ENCODE measurements at places on chromosomes 5 and 9.

- no peak for DNase-seq
Observed at GRCh38 chr5:14190194-14191164, 47.3 kb downstream of the TRIO start.

DNA sequence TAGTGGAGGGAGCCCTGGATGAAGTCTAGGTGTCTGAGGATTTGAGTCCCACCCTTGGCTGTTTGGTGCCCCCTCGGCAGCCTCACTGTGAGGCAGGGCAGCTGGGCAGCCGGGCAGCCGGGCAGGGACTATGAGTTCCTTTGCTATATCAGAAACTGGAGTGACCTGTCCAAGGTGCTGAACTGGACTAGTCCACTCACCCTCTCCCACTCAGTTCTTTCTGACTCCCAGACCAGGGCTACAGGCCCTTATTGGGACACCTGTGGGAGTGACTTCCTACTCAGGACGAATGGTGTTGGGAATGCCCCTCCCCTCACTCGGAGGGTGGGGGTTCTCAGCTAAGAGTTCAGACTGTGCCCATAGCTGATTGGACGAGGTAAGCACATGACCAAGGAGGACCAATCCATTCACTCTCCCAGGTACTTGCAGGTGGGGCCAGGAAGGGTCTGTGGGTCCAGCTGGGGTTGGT is 34.1 kb upstream of the RAPGEF1 start:
- no peak for DNase-seq

- DNase-seq, result no peak
Observed at GRCh38 chr9:121797081-121797480, 145.6 kb downstream of the DAB2IP start.

- no peak for DNase-seq
Observed at GRCh38 chr9:6302417-6302816, 25.8 kb upstream of the TPD52L3 start.

DNA sequence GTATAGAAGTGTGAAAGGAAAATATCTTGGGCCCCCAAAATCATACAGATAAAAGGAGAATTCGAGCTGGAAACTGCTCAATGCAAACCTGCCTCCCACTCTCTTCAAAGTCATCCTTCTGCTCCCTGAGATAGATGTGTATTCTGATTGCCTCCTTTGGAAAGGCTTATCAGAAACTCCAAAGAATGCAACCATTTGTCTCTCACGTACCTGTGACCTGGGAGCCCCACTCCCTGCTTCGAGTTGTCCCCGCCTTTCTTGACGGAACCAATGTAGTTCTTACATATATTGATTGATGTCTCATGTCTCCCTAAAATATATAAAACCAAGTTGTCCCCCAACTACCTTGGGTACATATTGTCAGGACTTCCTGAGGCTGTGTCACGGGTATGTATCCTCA is 163.8 kb downstream of the DIRAS2 start:
- DNase-seq, result no peak

GRCh38 chr9:94996641-94997040 is 270.1 kb downstream of the AOPEP start:
- DNase-seq, result no peak

GRCh38 chr5:86865256-86865785 is 247.6 kb downstream of the COX7C start:
- no peak for DNase-seq

DNA sequence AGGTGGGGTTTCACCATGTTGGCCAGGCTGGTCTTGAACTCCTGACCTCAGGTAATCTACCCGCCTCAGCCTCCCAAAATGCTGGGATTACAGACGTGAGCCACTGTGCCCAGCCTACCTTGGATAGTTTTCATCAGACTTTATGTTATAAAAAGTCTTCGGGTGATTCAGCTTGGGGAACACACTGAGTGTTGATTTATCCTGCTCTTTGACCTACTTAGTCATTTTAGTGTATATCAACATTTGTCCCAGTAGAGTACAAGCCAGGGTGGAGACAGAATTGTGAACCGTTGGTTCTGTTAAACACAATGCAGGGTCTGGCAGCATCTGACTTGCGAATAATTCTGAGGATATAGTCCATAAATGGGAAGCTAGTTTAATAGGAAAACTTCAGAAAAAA is 39.7 kb downstream of the NFX1 start:
- no peak for DNase-seq

GRCh38 chr5:97851036-97851435 is 668.0 kb upstream of the RIOK2 start:
- no peak for DNase-seq

DNA sequence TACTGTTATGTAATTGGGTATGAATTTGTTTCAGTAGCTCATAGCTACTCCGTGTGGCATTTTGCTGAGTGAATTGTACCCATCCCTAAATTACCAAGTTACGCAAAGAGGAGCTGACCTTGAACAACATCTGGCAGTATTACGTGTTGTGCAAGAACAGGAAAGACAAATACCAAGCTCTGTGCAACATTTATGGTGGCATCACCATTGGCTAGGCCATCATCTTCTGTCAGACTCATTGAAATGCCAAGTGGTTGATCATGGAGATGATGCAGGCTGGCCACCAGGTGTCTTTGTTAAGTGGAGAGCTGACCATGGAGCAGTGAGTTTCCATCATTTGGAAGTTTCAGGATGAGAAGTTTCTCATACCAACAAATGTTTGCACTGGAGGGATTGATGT is 15.0 kb downstream of the ZSWIM6 start:
- no peak for DNase-seq

DNA sequence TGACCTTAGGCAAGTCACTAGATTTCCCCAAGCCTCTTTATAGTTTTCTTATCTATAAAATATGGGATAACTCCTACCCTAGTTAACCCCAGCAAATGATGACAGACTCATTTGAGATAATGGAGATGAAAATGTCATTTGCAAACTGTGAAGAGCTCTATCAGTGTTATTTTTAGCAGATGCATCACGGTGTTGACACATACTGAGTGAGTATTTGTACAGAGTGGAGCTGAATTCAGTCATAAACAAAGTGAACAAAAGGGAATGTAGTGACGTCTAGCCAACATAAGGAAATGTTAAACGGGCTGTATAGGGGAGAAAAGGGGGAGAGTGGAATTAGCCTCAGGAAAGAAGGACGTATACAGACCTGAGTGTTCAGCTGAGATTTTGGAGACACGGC is 75.9 kb downstream of the NMUR2 start:
- DNase-seq, result no peak

- DNase-seq, result no peak
Observed at GRCh38 chr9:81683238-81683637, 6.1 kb downstream of the TLE1 start.

DNA sequence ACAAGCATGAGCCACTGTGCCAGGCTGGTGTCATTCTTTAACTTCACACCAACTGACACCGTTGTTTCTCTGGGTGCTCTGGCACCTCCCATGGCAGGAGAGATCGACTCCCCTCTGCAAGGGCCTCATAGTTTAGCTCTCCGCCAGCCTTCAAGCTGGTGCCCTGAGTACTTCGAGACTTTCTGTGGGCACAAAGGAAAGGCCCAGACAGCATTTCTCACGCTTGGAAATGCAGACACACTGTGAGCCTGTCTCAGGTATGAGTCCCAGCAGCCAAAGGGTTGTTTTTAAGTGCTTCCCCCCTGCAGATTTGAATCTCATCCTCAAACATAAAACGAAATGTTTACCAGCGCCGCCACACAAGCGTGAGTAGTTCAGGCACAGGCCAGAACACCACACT is 11.1 kb upstream of the TCF7 start:
- no peak for DNase-seq

DNA sequence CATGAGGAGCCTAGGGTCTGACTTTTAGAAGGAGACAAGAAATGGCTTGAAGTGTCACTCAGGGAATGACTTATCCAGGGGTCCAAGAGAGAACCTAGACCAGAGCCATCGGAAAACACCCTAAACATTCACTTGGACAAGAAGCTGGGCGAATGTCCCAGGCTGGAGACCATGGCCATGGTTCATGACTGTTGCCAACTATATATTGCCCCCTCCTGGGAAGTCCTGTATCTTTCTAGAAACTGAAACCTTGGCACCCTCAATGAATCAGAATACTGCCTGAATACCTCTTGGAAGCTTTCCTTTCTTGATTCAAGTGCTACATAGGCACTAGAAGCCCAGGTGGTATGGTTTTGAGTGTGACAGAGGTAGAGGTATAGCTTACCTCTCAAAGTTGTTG is 29.9 kb downstream of the TRMO start:
- DNase-seq, result no peak

GRCh38 chr5:76657683-76658311 is 34.6 kb upstream of the F2RL2 start:
- DNase-seq, result no peak

DNA sequence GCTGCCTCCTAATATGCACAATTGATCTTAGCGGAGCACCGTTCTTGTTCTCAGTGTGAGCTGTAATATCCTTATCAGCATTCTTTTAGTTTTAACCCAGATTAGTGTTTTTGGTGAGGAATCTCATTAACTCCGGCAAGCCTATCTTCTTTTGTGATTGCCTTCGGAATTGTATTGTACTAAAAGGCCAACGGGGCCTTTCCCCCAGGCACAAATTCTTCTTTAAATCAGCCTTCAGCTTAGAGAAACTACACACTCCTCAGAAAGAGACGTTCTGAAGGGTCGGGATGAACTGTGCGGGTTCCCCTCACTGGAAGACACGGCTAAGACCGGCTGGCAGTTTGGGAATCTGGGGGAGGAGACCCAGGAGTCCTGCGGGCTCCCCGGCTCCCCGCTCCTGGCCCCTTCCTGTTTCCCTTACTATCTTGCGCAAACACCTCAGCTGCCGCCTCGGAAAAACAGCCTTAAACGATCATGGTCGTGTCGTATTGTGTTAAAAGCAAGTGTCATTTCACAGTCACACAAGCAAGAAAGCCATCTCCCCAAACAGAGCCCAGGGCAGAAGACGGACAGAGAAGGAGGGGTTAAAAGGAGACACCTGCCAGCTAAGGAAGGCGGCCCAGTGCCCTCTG is 353.1 kb upstream of the IRX2 start:
- no peak for DNase-seq

GRCh38 chr5:103037673-103038455 is 82.1 kb downstream of the GIN1 start:
- DNase-seq, result no peak

DNA sequence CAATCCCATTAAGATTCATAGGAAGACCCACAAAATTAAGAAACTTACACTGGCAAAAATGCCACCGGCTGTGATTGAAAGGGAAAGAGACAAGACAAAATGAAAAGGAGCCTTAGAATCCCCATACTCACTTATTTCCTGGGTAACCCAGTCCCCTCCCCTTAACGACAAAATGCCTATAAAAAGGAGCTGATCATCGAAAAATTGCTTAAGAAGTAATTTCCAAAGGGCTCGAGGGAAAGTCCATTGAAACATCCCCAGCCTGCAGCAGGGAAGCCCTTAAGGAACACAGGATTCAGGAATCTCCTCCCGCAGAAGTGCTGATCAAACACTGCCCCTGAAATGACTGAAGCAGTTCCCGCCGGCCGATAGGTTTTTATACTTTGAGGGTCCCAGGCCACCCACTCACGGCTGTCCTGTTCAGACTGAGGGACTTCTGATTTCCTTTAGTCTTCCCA is 677 bp upstream of the ZNF79 start:
- no peak for DNase-seq

- DNase-seq, result no peak
Observed at GRCh38 chr5:170283296-170283695, 14.3 kb downstream of the LCP2 start.

- no peak for DNase-seq
Observed at GRCh38 chr5:178583279-178583678, 6.9 kb downstream of the COL23A1 start.

DNA sequence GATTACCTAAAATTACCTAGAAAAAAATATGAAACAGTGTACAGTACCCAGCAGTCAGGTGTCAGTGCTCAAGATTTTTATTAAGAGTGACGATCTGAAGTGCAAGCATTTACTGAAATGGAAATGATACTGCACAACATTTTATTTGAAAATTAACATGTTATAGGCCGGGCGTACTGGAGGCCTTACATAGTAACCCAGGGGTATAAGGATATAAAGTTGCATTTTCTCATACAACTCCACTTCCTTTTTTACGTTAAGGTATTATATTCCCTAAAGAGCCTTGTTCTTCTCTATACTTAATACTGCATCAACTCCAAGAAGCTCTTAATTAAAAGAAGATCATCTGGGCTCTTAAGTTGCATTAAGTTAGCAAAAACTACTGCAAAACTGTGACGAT is 3.3 kb downstream of the MAT2B start:
- DNase-seq, result no peak

GRCh38 chr5:88550736-88551135 is 282.1 kb upstream of the TMEM161B start:
- no peak for DNase-seq

DNA sequence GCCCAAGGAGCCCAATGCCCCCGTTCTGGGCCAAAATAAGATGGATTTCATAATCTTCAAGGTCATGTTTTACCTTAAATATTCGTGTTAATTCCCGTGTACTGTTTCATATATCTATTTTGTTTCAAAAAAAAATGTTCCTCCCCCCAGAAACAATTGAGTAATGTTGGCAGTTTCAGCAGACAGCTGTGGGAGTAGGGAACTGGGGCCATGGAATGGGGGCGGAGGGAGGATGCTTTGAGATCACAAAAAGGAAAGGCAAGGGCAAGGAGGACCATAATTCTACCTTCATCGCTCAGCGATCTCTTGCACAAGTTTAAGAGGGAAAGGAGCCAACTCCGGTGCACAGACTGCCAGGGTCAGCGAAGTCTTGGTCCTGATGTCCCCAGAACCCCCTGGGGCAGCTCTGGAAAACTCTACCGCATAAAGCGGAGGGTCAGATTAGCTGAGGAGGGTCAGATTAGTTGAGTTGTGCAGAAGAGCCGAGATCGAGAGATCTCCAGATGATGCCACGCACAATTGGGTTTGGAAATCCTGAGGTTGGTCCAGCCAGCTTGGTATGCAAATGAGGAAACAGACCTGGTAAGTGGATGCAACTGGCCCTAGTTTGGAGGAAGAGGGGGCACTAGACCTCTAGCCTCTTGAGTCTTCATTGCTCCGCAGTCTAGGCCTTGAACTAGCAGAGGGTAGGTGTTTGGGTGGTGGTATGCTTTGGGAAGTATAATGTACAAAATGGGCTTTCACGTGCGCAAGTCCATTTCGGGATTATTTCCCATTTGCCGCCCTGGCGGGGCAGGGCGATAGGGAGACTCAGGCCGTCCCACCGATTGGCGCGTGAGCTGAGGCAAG is 24.0 kb downstream of the CDKN2A start:
- no peak for DNase-seq

DNA sequence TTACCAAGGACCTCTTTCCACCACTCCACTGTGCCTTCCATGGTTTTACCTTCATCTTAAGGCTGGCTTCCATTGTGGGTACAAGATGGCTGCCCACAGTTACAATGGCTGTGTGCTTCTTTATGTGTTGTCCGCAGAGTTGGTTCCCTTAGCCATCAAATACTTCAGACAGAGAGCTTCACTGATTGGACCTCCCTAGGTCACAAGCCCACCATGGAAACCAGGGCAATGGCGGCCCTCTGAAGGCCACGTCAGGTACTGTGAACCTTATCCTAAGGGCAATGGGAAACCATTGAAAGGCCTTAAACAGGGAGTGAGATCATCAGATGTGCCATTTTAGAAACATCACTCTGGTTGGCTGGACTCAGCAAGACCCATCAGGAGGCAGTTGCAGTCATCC is 2.9 kb upstream of the ARHGEF39 start:
- DNase-seq, result no peak

- no peak for DNase-seq
Observed at GRCh38 chr9:131577005-131578000, 32.0 kb downstream of the PRRT1B start.

Data from stimulated activated CD8-positive, alpha-beta memory T cell treated with anti-CD3 and anti-CD28 coated beads, Interleukin-7, amount 100 ng/mL, for 48 hours (primary cell).